ENCODE measurements at places on chromosomes 7 and 10. TPM values are rescaled to one million over a fixed set of nuclear protein-coding genes. Genes with fewer than 3 reads are reported as not detected.

Gene PTF1A
- not detected for total RNA-seq

Gene GPR15LG
- 352 TPM for total RNA-seq

Gene TEX36
- total RNA-seq = not detected

Gene ITGA8
- total RNA-seq = 3.2 TPM

Gene GIMAP4
- total RNA-seq = 23.7 TPM

GRCh38 chr7:140533394-140533872 lies 54.1 kb upstream of the MKRN1 start:
- no peaks in the 10 kb centered on the region for H3K27me3 ChIP-seq
- H3K4me1 ChIP-seq = no peaks in the 10 kb centered on the region
- DNase-seq = no peak
- H3K36me3 ChIP-seq = no peaks in the 10 kb centered on the region

DNA sequence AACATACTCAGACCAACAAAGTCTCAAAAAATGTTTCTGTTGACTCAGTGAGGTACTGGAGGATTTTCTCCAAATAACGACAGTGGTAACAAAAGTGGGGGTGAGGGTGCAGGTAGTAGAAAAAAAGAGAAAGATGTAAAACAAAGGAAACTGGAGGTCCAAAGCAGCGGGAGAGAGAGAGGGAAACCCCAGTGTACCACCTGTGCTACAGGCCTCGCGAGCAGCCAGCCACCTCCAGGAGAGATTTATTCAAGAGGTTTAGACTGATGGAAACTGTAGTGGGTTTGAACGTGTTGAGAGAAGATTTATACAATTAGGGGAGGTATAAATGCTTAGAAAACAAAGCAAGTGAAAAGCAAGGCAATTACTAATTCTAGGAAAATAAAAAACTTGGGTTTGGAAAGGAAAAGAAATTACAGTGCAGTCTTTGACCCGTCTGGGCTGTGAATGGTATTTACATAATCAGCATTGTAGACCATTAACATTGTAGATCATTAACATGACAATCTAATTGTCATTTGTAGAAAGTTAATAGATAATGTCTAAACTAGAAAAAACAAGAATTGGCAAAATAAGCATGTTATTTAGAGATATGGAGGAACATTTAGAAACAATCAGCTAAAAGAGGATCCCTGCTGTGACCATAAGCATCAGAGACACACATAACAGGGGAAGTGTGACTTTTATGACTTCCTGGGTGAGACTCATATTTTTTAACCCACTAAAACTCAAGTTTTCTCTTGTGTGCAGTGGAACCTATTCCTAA lies 180.0 kb downstream of the RELN start:
- H3K27ac ChIP-seq = no peak overlapping the region
- no peaks in the 10 kb centered on the region for H3K4me1 ChIP-seq
- H3K4me3 ChIP-seq = no peak overlapping the region
- no peaks in the 10 kb centered on the region for H3K36me3 ChIP-seq
- no peaks in the 10 kb centered on the region for H3K27me3 ChIP-seq

DNA sequence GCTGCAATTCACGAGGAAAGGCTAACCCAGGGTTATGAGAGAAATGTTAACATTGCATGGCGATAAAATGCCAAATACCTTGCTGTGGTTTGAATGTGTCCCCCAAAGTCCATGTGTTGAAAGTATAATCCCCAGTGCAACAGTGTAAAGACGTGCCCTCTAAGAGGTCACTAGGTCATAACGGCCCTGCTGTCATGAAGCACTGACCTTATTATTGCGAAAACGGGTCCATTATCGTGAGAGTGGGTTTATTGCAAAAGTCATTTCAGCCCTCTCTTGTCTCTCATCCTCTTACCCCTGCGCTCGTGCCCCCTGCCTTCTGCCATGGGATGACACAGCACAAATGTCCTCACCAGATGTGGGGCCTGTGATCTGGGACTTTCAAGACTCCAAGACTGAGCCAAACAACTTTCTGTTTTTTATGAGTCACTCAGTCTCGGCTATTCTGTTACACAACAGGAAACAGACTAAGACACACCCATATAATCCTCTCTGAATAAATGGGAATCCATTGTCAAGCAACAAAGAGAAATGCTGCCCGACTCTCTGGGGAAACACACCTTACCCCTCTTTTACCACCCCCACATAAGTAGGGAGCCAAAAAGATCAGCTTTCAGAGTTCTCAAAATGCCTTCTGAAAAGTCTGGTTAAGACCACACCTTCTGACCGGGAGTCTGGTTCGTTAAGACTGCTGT lies 73.1 kb upstream of the UCN3 start:
- DNase-seq = no peak
- H3K27ac ChIP-seq = peak overlapping the region; percentile 84
- H3K36me3 ChIP-seq = no peaks in the 10 kb centered on the region
- H3K4me3 ChIP-seq = no peak overlapping the region
- H3K4me1 ChIP-seq = peaks cover 11% of the 10 kb centered on the region

DNA sequence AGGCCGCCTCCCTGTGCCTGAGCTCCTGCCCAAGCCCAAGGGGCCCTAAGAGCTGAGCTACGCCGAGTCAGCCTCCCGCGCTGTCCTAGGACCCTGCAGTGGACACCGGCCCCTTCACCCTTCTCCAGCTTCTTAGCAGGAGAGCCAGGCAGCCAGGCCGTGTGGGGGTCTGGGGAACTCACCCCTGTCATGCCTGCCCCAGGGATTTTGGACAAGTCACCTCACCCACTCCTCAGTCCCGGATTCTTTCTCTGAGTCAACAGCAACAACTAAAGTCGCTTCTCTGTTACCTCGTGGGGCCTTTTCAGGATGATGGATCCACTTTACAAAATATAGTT lies 79.3 kb downstream of the MKI67 start:
- no peak for DNase-seq
- peak overlapping the region; percentile 86 for H3K27ac ChIP-seq
- peaks cover 4% of the 10 kb centered on the region for H3K36me3 ChIP-seq
- H3K27me3 ChIP-seq = no peaks in the 10 kb centered on the region
- peak overlapping the region; percentile 38 for H3K4me3 ChIP-seq

DNA sequence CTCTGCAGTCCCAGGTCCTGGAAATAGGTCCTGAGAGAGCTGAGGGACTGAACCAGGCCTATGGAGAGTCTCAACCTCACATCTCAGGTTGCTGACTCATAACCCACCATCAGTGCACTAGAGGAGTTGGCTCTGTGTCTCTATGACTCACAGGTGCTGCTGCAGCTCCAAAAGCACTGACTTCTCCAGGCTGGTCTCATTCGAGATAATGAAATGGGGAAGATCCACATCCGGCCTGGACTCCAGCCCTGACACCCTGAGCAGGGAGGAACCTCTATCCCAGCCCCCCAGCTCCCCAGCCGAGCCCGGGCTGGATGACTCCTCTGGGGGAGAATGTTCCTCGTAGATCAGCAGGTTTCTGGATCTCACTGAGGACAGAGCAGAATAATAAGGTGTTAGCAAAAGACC lies 35.5 kb upstream of the DGKI start:
- no peak for DNase-seq
- peaks cover 16% of the 10 kb centered on the region for H3K4me1 ChIP-seq
- H3K4me3 ChIP-seq = no peak overlapping the region
- peak overlapping the region; percentile 60 for H3K27ac ChIP-seq

DNA sequence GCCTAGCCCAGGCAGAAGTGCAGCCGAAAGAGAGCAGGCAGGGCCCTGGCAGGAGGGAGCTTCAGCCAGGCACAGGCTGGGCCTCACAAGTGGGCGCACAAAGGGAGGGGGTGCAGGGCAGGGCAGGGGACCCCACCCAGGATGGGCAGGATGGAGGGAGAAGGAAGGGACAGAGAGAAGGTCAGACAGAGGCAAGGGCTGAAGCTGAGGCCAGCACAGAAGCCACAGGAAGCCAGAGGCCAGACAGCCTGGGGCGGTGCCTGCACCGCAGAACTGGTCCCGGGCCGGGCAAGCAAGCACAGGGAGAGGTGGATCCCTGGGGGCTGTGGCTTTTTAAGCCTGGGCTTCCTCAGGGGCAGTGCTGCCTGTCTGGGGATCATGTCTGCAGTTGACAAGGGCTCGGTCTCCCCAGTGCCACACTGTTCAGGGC lies 16.7 kb downstream of the NOS3 start:
- H3K4me3 ChIP-seq = no peak overlapping the region
- no peaks in the 10 kb centered on the region for H3K36me3 ChIP-seq
- no peak for DNase-seq
- H3K27ac ChIP-seq = no peak overlapping the region
- no peaks in the 10 kb centered on the region for H3K27me3 ChIP-seq
- peaks cover 59% of the 10 kb centered on the region for H3K4me1 ChIP-seq

- H3K4me3 ChIP-seq = no peak overlapping the region
- H3K27ac ChIP-seq = no peak overlapping the region
- no peak for DNase-seq
- no peaks in the 10 kb centered on the region for H3K36me3 ChIP-seq
- H3K4me1 ChIP-seq = no peaks in the 10 kb centered on the region
- no peaks in the 10 kb centered on the region for H3K27me3 ChIP-seq
These were observed 6.1 kb downstream of the RNF133 start for GRCh38 chr7:122692769-122693309.

DNA sequence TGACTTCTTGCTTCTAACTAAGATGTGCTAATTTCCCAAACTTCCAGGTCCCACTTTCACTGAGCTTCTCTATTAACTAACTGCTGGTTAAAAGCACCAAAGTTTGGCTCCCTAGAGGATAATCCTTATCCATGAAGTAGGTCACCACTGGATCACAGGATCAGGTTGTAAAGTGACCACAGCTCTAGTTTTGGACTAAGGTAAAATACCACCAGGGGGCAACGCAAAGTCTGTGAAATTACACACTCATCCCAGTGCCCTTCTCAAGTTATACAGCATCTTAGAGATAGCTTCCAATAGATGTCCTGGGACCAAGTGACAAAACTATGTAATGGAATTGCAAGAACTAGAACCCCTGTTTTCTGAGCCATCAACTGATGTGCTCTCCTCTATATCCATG lies 116.4 kb upstream of the ASAH2 start:
- no peaks in the 10 kb centered on the region for H3K4me1 ChIP-seq
- DNase-seq = no peak
- no peaks in the 10 kb centered on the region for H3K27me3 ChIP-seq
- no peaks in the 10 kb centered on the region for H3K36me3 ChIP-seq
- no peak overlapping the region for H3K27ac ChIP-seq

DNA sequence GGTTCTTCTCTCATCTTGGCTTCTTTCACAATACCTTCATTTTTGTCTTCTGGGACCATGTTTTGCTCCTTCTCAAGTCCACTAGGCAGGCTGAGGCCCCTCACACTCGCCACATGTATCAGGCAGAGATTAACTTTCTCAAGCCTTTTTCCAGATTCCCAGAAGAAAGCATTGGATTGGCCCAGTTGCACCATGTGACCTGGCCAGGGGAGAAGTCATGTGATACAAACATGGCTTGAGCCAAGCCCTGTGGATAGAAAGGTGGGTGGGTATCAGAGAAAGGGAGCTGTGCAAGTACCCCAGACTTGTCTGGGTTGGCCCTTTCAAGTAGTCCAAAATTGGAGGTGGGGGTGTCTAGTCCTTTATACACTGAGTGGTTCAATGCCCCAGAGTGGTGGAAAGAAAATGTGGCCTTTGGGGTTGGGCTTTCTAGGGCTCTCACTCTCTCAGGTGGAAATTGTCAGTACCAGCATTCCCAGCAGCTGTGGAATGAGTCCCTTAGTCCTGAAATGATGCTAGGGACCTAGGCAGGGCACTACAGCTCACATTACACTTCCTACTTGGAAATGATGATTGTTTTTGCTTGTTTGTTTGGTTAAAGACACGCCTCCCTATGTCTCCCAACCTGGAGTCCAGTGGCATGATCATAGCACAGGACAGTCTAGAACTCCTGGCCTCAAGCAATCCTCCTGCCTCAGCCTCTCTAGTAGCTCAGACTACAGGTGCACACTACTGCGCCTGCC lies 36.9 kb upstream of the C10orf67 start:
- H3K4me3 ChIP-seq = no peak overlapping the region
- no peak for DNase-seq
- no peaks in the 10 kb centered on the region for H3K27me3 ChIP-seq

GRCh38 chr7:25537662-25538375 lies 309.5 kb upstream of the NPVF start:
- H3K27me3 ChIP-seq = no peaks in the 10 kb centered on the region
- no peaks in the 10 kb centered on the region for H3K36me3 ChIP-seq
- no peak overlapping the region for H3K4me3 ChIP-seq
- no peak for DNase-seq
- H3K4me1 ChIP-seq = no peaks in the 10 kb centered on the region

GRCh38 chr10:72038458-72039001 lies 49.8 kb downstream of the SPOCK2 start:
- no peaks in the 10 kb centered on the region for H3K36me3 ChIP-seq
- H3K27ac ChIP-seq = no peak overlapping the region
- DNase-seq = no peak
- H3K4me1 ChIP-seq = no peaks in the 10 kb centered on the region
- no peaks in the 10 kb centered on the region for H3K27me3 ChIP-seq

- H3K27ac ChIP-seq = peak within 1 kb of the TSS; percentile 85
- no peaks in the 10 kb centered on the region for H3K36me3 ChIP-seq
- H3K4me3 ChIP-seq = peak within 1 kb of the TSS; percentile 95
- DNase-seq = no peak
These were observed at the start of gene ZC3HAV1L for GRCh38 chr7:139035586-139036353. Gene ZC3HAV1L, minus strand, starts transcription at chr7:139036042. Its CDS starts 25 bp downstream, at chr7:139036017.

GRCh38 chr10:98444314-98445006 lies 2.3 kb downstream of the HPS1 start:
- no peak overlapping the region for H3K4me3 ChIP-seq
- H3K27ac ChIP-seq = no peak overlapping the region
- H3K27me3 ChIP-seq = no peaks in the 10 kb centered on the region
- peaks cover 13% of the 10 kb centered on the region for H3K36me3 ChIP-seq
- no peak for DNase-seq
- H3K4me1 ChIP-seq = peaks cover 4% of the 10 kb centered on the region

DNA sequence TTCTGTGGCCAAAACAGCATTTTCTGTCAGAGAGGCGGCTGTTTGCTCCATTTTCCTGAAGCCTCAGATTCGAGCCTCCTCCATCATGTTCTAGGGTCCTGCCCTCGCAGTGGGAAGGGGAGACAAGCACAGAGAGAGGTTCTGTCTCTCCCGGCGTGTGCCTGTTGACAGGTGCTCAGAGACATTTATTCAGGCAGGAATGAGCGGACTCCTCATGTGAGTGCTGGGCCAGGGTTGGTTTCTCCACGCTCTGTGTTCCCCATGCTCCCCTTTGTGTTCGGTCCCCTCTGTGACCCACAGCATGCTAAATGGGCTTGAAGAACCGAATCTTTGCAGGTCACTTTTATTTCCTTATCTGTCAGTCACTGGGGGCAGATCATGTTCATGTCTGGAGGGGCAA lies 374.6 kb downstream of the GLRX3 start:
- H3K4me1 ChIP-seq = no peaks in the 10 kb centered on the region
- H3K4me3 ChIP-seq = no peak overlapping the region
- H3K36me3 ChIP-seq = no peaks in the 10 kb centered on the region
- no peak for DNase-seq
